ENCODE measurements at places on chromosomes 4 and X.

DNA sequence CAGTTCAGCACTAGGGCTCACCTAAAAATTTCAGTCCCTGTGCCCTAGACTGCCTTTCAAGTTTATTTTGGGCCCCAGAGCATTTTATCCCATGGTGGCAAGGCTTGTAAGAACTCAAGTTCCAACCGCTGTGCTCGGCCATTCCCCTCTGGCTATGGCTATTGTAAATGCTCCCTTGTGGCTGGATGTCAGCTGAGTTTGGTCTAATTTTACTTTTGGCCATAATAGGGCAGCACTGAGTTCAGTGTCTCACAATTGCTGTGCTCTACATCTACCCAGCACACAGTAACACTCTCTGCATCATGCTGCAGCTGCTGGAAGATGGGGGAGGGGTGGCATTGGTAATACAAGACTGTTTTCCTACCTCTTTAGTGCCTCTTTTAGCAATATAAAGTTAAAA lies 210.8 kb upstream of the IRS4 start:
- no peak for DNase-seq

GRCh38 chr4:165106518-165106917 lies 6.1 kb downstream of the TMEM192 start:
- DNase-seq, result no peak

- no peak for DNase-seq
Measured at GRCh38 chr4:122091836-122092405, 60.2 kb upstream of the BLTP1 start.

DNA sequence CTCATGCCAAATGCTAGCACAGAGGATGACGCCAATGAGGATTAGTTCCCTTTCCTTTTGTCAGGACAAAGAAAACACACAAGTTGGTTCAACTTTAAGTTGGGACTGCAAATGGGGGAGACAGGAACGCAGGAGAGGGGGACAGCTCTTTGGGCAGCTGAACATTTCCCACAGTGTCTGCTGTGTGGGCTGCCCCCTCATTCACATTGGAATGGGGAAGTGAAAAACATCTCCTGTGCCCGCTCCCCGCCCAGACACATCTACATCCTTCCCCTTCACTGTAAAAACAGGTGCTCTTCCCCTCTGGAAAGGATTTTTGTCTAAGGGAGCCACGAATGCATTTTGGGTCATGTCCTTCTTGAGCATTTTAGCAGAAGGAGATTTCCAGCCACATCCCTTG lies 44.5 kb upstream of the TBC1D9 start:
- no peak for DNase-seq

Measured in activated CD8-positive, alpha-beta memory T cell treated with anti-CD3 and anti-CD28 coated beads for 24 hours (primary cell).